ENCODE measurements at places on chromosomes 6 and 20.

GRCh38 chr6:7479801-7480266 lies 61.6 kb upstream of the DSP start:
- peak; percentile 83 for DNase-seq

GRCh38 chr6:105966481-105966880 lies 119.7 kb upstream of the PRDM1 start:
- DNase-seq, result no peak

GRCh38 chr6:169592558-169592957 lies 109.3 kb downstream of the WDR27 start:
- DNase-seq, result no peak

DNA sequence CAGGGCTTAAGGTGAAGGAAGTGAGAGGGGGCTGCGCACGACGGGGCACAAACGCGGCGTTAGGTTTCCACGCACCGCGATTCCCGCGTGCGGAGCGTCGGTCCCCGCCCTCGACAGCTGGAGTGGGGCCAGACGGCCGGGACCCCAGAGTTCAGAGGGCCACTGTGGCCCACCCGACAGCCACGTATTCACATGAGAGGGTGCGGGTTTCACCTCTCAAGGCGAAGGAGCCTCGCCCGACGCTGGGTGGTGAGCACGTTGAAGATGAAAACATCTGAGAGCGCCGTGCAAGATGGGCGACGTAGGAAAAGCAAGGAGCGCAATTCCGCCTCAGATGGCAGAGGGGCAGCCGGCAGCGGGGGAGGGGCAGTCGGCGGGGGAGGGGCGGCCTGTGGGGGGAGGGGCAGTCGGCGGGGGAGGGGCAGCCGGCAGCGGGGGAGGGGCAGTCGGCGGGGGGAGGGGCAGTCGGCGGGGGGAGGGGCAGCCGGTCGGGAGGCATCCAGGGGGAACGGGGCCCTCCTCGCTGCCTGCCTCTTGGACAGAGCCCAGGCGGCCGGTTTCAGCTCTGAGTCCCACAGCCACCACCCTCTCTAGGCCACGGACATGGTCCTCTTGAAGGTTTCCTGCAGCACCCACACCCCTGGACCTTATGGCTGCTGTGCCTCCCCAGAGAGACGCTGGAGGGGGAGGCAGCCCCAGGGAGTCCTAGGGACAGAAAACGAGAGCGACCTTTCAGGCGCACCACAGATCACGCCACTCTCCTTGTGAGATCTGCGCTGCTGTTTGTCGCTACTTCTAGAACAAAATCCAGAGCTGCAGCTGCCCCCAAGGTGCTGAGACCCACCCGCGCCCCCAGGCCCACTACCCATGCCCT lies 113.7 kb downstream of the DLL1 start:
- DNase-seq, result no peak

DNA sequence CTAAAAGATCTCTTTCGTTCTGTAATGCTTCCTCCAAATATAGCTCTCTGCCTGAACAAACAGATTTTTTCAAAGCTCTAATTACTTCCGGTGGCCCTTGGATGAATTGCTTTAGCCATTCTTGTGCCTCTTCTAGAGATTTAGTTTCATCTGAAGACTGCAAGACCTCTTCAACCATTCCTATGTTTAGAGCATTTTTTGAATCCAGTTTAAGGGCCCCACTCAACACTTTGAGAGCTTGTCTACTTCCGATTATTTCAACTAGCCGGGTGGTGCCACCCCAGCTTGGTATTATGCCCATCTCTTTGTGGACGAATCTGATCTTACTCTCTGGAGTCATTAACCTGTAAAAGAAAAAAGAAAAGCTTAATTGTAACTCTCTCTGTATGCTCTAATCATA lies 23.3 kb downstream of the RNF146 start:
- no peak for DNase-seq

DNA sequence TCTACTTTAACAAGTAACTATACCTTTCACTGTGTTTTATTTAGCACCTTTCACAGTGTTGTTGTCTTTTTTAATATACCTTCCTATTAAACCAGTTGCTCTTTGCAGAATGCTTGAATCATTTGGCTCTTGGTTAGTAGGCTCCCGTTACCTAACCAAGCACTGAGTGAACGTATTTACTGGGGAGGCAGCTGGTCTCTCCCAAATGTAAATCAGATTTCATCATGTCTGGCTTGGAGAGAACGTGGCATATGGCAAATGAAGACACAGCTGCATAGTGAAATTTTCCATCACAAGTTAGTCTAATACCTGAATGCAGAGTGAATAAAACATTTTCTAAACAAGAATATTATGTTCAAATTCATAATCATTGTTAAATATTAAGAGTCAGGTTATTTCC lies 12.4 kb downstream of the HTR1E start:
- no peak for DNase-seq

DNA sequence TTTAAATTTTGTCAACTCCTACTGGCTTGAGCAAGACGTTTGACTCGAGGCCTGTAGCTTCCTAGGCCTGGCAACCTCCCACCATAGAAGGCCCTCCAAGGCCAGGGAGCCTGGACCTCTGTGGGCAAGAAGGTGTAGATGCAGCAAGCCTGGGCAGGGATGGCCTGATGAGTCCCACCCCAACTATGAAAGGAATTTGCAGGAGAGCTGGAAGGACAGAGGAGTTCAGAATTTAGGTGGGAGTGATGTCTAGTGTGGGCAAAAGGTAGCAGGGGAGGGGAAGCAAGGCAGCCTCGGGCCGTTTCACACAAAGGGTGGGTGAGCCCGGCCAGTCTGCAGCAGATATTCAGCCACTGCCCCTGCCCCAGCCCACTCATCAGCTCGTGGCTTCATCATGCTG lies 245.2 kb downstream of the CDH26 start:
- DNase-seq, result no peak

- DNase-seq, result no peak
Observed at GRCh38 chr6:47180633-47181032, 129.1 kb downstream of the TNFRSF21 start.

- DNase-seq, result peak; percentile 56
Observed at GRCh38 chr6:106574741-106575458, 54.4 kb downstream of the RTN4IP1 start.

DNA sequence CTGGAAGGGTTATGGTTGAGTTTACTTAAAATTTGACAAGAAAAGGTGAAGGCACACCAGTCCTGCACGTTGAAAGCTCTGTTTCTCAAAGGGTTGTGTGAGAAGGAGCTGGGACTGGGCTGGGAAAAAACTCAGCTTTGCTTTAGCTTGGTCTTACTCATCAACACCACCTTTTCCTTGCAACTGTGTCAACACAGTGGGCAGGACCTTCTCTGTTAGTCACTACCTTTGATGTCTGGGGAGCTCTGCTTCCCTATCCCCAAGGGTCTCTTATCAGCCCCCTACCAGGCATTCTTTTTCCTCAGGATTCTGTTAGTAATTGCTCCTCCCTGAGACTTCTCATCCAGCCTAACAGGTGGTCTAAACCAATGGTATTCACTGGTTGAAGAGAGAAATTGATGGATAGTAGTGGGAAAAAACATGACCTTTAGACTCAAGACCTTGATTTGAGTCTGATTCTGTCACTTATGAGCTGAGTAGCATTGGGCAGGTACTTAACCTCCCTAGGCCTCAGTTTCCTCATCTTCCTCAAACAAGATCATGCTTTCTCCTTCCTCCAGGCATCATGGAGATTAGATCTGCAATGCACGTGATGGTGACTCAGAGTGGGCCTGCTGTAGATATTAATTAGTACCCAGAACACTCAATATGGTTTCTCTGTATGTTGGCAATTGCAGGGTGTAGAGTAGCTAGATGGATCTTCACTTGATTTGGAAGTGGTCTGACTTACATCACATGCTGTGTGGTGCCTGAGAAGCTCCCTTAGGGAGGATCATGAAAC lies 17.2 kb upstream of the FOXA2 start:
- no peak for DNase-seq
